ACHN (cell line): ENCODE measurements at places on chromosomes 1 and 21.

DNA sequence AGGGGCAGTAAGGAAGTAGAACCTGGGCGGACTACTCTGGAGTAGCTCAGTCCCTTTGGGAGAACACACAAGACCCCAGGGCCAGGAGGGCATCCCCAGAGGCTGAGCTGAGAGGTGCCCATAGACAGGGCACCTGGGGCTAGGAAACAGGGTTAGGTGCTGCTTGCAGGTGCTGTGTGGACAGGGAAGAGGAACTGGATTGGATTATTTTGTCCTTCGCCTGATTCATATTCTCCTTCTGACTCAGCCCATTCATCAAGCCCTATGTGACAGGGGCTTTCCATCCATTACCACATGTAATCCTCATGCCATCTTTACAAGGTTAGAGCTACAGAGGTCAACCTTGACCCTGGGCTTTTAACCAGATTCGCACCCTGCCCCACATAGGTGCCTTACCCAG lies 183.9 kb downstream of the C1orf94 start:
- DNase-seq = no peak

GRCh38 chr1:1956101-1956500 lies 37.0 kb upstream of the TMEM52 start:
- no peak for DNase-seq

- no peak for DNase-seq
These were observed 207.2 kb downstream of the TOMM20 start for GRCh38 chr1:234921266-234922062.

GRCh38 chr1:107294686-107295085 lies 153.8 kb downstream of the NTNG1 start:
- DNase-seq = no peak

- DNase-seq = no peak
These were observed 18.1 kb upstream of the TENT5C start for GRCh38 chr1:117587499-117588356.

DNA sequence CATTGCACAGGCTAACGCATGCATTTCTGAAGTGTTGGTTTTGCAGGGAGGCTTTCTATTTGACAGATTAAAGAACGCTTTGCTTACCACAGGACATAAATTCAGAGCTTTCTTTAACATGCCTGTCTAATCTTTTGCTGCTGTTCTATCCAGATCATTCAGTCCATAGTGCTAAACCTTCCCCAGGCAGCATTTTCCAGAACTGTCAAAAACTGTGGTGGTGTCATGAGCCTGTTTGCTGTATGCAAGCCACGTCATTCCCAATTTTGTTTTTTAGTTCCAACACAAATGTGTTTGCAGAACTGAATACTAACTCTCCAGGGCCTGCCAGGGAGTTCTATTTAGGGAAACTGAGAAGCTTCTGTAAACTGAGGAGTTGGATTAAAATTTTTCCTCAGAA lies 390.5 kb upstream of the LYPLAL1 start:
- DNase-seq = no peak

- no peak for DNase-seq
These were observed 44.0 kb downstream of the FAM163A start for GRCh38 chr1:179786815-179787685.
